ENCODE measurements at places on chromosomes 7 and 10. TPM values are rescaled to one million over a fixed set of nuclear protein-coding genes. Genes with fewer than 3 reads are reported as not detected.

Gene PLAC9
- 25.1 TPM for total RNA-seq

DNA sequence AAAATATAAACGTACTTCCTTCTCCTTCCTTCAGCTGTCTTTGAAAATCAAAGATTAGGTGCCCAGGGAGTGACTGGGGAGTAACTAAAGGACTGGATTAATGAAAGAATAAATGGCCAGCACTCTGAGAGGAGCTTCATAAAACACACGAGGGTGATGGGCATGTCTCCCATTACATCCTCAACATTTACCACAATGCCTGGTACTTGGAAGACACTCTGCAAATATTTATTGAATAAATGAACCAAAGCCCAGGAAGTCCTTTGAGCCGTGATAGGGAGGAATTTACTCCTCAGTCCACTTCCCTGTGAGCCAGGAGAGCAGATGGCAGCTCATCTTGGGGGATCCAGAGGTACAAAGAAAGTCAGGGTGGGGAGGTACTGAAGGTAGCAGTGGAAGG lies 96.3 kb downstream of the RAB11FIP2 start:
- H3K4me3 ChIP-seq = no peak overlapping the region
- H3K4me1 ChIP-seq = no peaks in the 10 kb centered on the region
- no peak overlapping the region for H3K27ac ChIP-seq
- H3K36me3 ChIP-seq = no peaks in the 10 kb centered on the region

Gene CHAT
- total RNA-seq = not detected

DNA sequence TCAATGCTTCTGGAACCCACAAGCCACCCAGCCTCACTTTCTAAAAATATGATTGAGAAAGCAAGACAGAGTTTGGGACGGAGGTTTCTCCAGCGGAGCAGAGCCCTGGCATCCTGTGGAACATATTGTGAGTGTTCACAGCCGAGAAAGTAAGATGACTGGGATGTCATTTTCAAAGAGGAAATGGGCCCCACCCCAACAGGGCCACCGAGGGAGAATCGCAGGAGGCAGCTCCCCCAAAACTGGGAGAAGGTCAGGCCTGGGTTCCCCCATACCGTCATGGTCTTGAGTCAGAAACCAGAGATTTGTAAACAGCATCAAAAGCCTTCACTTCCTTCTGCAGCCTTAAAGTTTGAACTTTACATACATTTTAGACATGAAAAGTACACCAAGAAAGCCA lies 560.0 kb downstream of the PTPRN2 start:
- no peak overlapping the region for H3K27ac ChIP-seq
- H3K4me3 ChIP-seq = no peak overlapping the region
- H3K27me3 ChIP-seq = no peaks in the 10 kb centered on the region

GRCh38 chr7:135790371-135790977 lies 41.9 kb upstream of the FAM180A start:
- peaks cover 2% of the 10 kb centered on the region for H3K36me3 ChIP-seq
- no peak overlapping the region for H3K4me3 ChIP-seq
- DNase-seq = no peak
- no peaks in the 10 kb centered on the region for H3K27me3 ChIP-seq
- no peak overlapping the region for H3K27ac ChIP-seq

DNA sequence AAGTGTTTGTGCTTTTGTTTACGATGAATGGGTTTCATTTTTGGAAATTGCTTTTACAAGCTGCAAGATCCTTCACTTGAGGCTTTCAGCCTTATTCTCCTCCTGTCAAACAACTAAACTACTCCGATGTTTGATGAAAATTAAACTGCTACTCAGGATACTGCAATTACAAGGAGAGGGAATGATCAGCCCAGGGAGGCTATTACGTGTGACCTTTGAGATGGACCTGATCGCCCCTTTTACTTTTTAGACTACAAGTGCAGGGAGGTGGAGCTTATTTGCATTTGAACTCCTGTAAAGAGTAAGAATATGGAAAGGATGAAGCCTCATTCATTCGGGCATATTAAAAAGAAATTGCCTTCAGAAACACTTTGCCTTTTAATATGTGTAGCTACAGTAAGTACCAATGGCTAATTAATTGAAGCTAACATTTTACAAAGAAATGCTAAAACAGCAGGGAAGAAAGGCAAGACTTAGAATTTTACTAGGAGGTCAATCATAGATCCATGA lies 219.1 kb downstream of the PHTF2 start:
- peaks cover 28% of the 10 kb centered on the region for H3K4me1 ChIP-seq
- H3K27me3 ChIP-seq = peaks cover 1% of the 10 kb centered on the region
- no peaks in the 10 kb centered on the region for H3K36me3 ChIP-seq
- H3K27ac ChIP-seq = peak overlapping the region; percentile 51
- DNase-seq = no peak

DNA sequence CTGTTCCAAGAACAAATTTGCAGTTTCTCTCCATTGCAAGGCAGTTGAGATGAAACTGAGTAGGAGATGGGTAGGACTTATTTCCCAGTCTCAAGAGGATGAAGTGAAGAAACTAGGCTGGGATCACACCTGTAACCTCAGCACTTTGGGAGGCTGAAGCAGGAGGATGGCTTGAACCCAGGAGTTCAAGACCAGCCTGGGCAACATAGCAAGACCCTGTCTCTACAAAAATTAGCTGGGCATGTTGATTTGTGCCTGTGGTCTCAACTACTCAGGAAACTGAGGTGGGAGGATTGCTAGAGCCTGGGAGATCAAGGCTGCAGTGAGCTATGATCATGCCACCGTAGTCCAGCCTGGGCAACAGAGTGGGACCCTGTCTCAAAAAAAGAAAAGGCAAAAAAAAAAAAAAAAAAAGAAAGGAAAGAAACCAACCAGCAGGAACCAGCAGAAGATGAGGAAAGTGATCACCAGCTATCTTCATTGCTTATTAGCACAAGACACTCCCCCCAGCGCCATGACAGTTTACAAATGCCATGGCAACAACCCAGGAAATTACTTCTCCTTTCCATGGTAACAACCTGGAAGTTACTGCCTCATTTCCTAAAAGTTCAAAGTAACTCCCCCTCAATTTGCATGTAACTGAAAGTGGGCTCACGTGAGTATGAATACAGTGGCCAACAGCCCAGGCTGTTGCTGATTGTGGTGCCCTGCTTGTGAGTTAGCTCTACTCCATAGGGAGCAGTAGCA lies 18.3 kb upstream of the ST8SIA6 start:
- no peak for DNase-seq

GRCh38 chr10:49356944-49357343 lies 38.9 kb downstream of the DRGX start:
- H3K36me3 ChIP-seq = no peaks in the 10 kb centered on the region
- H3K4me1 ChIP-seq = no peaks in the 10 kb centered on the region
- DNase-seq = no peak
- no peak overlapping the region for H3K27ac ChIP-seq

DNA sequence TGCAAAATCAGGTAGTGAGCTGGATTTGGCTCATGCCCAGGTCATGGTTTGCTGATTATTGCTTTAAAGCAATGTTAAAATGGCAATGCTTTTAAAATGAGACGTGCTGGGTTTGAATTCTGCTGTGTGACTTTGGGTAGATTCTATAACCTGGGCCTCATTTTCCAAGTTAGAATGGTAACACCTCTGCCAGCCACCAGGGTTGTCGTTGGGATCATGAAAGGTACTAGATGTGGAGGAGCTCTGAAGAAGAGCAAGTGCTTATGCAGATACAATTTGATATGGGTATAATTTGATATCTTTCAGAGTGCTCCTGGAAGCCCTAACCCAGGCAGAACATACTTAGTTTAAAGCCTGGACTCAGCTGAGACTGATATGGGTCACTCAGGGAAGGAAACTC lies 60.0 kb downstream of the EVX1 start:
- DNase-seq = no peak
- peaks cover 3% of the 10 kb centered on the region for H3K4me1 ChIP-seq
- no peaks in the 10 kb centered on the region for H3K36me3 ChIP-seq
- no peak overlapping the region for H3K27ac ChIP-seq
- H3K4me3 ChIP-seq = no peak overlapping the region

Gene GPR22
- not detected for total RNA-seq

- DNase-seq = no peak
- no peaks in the 10 kb centered on the region for H3K36me3 ChIP-seq
- no peak within 1 kb of the TSS for H3K4me3 ChIP-seq
- no peak within 1 kb of the TSS for H3K27ac ChIP-seq
Observed at GRCh38 chr7:150737265-150738055, at the start of gene GIMAP5. TSS of gene GIMAP5 (plus strand) at chr7:150737418. CDS start at chr7:150740885, 3,467 bp downstream.

Gene PNLIPRP1
- not detected for total RNA-seq

DNA sequence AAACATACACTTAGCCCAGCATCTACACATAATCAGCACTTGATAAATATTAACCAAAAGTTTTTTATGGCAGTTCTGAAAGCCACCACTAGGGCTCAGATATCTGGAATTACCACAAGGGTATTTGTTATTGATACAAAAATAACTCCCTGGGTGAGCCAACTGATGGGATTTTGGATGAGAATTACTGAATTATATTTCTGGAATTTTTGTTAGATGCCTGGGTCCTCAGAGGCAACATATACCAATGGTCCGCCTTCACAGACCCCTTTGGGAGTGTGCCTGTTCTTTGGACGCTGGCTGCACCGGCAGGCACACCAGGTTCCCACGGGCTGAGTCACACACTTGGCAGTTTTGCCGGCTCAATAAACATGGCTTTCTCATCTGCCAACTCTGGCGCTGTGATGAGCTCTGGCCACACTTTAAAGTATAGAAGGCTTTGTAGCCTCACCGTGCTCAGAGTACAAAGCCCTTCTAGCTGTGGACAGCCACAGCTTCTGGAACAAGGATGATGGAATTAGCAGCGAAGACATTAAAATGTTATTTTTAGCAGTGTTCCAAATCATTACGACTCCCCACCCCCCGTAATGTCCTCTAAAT lies 24.5 kb upstream of the EEPD1 start:
- H3K27me3 ChIP-seq = peaks cover 2% of the 10 kb centered on the region
- H3K27ac ChIP-seq = no peak overlapping the region
- peaks cover 9% of the 10 kb centered on the region for H3K4me1 ChIP-seq
- H3K4me3 ChIP-seq = no peak overlapping the region

GRCh38 chr7:101386558-101387231 lies 24.0 kb downstream of the COL26A1 start:
- H3K4me1 ChIP-seq = peaks cover 17% of the 10 kb centered on the region
- H3K4me3 ChIP-seq = peak overlapping the region; percentile 31
- peak overlapping the region; percentile 83 for H3K27ac ChIP-seq
- DNase-seq = peak; percentile 58
- H3K27me3 ChIP-seq = no peaks in the 10 kb centered on the region
- peaks cover under 1% of the 10 kb centered on the region for H3K36me3 ChIP-seq

- peaks cover 29% of the 10 kb centered on the region for H3K4me1 ChIP-seq
- no peaks in the 10 kb centered on the region for H3K36me3 ChIP-seq
- DNase-seq = no peak
- H3K27me3 ChIP-seq = no peaks in the 10 kb centered on the region
- H3K27ac ChIP-seq = no peak overlapping the region
Observed at GRCh38 chr7:69946901-69947300, 348.6 kb downstream of the AUTS2 start.

DNA sequence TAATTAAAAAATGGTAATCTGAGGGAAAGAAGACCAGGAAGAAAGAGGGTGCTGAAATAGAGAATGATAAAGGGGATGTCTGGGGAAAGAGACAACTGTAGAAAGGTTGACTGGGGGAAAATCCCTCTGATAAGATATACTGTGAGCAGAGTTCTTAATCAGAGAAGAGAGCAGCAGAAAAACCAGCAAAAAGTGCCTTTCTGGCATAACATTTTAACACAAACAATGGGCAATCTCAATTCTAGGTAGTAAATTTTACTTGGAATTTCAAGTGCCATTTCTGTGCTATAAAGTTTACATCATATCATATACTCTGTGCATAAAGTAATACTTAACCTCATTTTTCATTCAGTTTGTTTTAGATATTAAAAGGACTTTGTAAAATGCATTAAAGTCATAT lies 251.9 kb upstream of the HGF start:
- no peaks in the 10 kb centered on the region for H3K36me3 ChIP-seq
- peak overlapping the region; percentile 84 for H3K27ac ChIP-seq
- no peak overlapping the region for H3K4me3 ChIP-seq
- no peak for DNase-seq
- peaks cover 42% of the 10 kb centered on the region for H3K4me1 ChIP-seq

DNA sequence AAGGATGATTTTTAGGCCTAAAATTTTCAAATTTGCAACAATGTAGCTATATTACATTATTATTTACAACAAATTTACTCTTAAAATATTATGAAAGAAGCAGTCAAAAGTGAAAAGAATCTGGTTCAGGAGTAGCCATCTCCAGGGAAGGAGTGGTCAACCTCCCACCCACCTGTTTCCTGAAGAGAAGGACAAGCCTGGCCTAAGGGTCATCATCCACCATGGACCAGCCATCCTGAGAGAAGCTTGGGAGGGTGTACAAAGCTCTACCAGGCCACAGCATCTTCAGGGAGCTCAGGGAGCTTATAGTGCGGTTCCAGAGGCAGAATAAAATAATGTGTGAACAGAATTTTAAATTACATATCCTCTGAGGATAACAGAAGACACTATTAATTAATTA lies 38.1 kb downstream of the COL1A2 start:
- H3K36me3 ChIP-seq = peaks cover 22% of the 10 kb centered on the region
- peaks cover 11% of the 10 kb centered on the region for H3K4me1 ChIP-seq

DNA sequence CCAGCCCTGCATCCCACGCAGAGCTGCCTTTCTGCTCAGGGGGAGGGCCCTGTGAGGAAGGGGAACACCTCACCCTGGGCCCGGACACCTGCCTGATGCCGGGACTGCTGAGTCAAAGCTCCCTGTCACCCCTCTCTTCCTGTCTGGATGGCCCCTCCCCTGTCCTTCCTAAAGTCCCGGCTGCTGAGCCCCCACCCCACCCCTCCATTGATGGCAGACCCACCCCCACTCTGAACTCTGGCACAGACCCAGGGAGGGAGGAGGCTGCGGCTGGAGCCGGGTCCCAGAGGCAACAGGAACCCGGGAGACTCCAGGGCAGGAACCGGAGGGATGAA lies 78.7 kb downstream of the ELFN1 start:
- peaks cover 6% of the 10 kb centered on the region for H3K36me3 ChIP-seq
- no peak overlapping the region for H3K27ac ChIP-seq
- H3K4me1 ChIP-seq = no peaks in the 10 kb centered on the region
- no peak for DNase-seq

GRCh38 chr10:48246501-48246900 lies 28.0 kb downstream of the FRMPD2 start:
- peaks cover 6% of the 10 kb centered on the region for H3K4me1 ChIP-seq
- no peaks in the 10 kb centered on the region for H3K36me3 ChIP-seq
- no peak for DNase-seq
- no peak overlapping the region for H3K4me3 ChIP-seq

DNA sequence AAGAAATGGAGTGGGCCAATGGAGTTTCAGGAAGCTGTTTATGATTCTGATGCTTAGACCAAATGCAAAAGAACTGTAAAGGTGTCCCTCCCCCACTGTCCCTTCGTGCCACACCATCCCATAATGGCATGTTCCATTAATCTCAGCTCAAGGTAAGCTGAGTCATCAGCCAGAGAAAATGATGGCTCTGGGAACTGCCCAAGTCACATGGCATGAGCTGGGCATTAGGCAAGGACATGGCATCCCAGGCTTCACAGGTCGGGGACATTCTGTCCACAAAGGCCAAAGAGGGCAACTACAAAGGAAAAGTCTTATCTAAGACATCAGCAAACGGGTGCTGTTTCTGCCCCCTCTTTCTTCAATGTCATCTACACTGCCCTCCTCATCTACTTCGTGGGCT lies 44.9 kb downstream of the DLG5 start:
- H3K36me3 ChIP-seq = no peaks in the 10 kb centered on the region
- H3K4me3 ChIP-seq = no peak overlapping the region
- peaks cover 34% of the 10 kb centered on the region for H3K4me1 ChIP-seq
- no peak overlapping the region for H3K27ac ChIP-seq
- no peak for DNase-seq

- H3K36me3 ChIP-seq = peaks cover 27% of the 10 kb centered on the region
- peaks cover 27% of the 10 kb centered on the region for H3K4me1 ChIP-seq
- H3K27me3 ChIP-seq = no peaks in the 10 kb centered on the region
- no peak overlapping the region for H3K27ac ChIP-seq
Observed at GRCh38 chr7:80210400-80210799, 75.8 kb downstream of the GNAI1 start.
